ENCODE measurements at places on chromosomes 4 and X. TPM values are rescaled to one million over a fixed set of nuclear protein-coding genes. Genes with fewer than 3 reads are reported as not detected.

DNA sequence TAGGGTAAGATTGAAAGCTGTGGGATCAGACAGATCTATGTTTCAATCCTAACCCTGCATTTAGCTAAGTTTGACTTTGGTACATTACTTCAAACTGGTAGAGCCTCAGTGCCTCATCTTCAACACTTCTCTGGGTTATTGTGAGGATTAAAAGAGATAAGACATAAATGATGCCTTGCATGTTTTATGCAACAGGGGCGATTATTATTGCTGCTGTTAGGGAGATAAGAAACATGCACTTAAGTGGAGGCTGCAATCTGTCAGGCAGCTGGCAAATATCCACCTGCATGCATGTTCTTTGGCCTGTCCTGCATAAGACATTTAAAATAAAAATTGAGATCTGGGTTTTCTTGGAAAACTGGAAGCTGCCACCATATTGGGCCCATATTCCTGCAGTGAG lies 24.6 kb downstream of the UNC5C start:
- no peak for DNase-seq

- DNase-seq = no peak
Measured at GRCh38 chr4:185213877-185214276, 4.5 kb downstream of the SNX25 start.

DNA sequence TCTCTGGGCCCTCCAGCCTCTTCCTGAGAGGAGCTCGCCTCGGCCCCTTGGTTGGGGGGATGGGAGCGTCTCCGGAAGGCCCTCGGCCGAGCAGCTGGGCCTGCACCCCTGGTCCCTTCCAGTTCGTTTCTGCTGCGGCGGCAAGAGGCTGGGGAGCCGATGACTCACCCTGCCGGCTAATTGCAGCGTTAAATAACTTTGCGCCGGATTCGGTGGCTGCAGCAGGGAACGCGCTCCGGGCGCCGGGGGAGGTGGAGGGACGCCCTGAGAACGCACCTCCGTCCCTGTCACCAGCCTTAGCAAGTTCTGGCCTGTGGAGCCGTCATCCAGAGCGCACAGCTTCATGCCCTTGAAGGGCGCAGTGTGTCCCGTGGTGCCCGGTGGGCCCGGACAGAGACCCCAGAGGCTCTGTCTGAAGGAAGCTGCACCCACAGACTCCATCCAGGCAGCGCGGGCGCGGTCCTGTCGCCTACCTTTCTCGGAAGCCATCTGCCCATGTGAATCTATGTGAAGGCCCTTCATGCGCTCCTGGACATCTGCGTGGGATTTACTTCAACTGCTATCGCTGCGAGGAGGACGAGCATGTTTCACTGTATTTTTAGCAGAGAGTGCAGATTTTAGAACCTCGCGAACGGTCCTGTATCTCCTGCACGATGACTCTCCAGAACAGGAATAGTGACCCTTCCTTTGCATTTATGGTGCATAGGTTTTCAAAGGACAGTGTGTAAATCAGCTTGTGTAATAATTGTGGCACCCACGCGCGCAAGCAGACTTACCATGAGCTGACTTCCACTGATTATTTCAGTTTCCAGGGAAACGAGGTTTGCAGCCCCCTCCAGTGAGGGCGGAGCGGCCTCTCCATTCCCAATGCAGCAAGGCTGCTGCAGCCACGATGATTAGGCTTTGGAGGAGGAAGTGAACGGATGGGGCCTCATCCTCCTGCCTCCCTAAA lies 1.7 kb upstream of the TMEM271 start:
- DNase-seq = no peak

DNA sequence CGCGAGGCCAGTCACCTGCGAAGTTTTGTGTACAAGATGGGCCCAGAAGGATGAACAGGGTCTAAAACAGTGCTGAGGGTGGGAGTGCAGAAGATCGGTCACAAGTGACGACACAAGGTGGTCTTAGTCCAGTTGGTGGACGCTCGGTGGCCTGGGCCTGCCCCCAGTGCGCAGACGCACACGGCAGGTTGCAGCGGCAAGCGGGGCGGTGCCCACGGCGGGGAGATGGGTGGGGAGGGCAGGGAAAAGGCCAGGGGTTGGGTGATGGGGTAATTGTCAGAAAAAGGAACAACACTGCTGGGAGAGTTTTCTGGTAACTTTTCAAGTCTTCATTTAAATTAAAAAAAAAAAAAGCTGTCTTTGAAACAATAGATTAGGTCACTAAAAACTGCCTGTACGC lies 1.0 kb upstream of the PRDX4 start:
- DNase-seq = no peak

- no peak for DNase-seq
Measured at GRCh38 chrX:11393949-11394654, 100.9 kb downstream of the AMELX start.

DNA sequence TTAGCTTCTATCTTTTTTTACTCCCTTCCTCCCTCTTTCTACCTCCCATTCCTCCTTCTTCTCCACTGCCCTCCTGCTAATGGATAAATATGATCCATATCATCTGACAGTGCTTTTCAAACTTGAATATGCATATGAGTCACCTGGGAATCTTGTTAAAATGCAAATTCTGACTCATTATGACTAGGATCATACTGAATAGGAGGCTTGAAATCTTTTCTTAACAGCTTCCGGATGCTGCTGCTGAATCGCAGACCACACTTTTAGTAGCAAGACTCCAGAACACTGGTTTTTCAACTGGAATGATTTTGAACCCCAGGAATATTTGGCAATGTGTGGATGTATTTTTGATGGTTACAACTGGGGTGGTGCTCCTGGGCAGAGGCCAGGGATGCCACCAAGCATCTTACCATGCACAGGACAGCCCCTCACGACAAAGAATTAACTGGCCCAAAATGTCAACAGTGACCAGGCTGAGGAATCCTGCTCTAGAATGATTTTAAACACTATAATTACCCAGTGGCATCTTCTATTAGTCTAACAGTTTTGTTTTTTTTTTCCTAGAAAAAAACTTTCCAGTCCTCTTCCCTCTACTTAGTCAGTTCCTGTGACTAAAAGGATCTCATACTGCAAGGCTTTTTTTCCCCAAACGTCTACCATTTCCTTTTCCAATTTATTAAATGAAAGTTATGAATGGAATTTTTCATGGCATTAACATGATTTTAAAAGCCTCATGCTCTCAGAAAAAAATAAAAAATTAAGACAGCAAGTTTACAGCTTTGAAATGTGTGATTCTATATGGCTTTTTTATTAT lies 10.6 kb upstream of the PYURF start:
- DNase-seq = no peak

MAGEA12 gene
- total RNA-seq = not detected

GLOD5 gene
- total RNA-seq = not detected
